ENCODE measurements at places on chromosomes 2 and 18.

DNA sequence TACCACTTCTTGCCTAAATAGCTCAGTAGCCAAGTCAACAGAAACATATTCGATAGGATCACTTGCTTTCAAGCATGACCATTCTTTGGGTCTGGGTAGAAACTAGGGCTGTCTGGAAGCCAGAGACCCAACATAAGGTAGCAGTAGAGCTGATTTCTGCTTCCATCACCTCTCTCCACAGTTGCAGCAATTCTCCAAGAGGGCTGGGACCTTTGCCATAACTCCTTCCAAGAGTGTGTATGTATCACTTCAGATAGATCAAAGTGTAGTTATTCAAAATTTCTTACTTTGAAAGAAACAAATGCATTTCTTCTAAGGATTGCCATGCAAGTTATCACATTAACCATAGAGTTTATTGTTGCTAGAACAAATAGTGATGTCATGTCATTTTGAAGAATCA is 172.0 kb upstream of the GALNT5 start:
- DNase-seq = no peak

DNA sequence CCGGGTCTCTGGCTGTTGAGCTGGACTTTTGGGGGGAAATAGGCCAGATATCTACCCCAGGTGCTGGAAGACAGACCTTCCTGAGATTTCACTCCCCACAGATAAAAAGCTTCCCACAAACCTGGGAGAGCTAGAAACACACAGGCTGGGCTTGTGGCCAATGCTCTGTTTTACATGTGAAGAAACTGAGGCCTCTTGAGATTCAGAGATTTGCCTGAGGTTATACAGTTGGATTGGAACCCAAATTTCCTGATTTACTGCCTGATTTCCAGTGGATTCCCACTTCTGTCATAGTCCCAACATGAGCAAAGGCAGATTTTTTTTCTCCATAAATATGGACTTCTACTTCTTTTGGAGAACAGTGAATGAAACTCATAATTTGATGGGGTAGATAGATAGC is 360.2 kb downstream of the SETBP1 start:
- no peak for DNase-seq

DNA sequence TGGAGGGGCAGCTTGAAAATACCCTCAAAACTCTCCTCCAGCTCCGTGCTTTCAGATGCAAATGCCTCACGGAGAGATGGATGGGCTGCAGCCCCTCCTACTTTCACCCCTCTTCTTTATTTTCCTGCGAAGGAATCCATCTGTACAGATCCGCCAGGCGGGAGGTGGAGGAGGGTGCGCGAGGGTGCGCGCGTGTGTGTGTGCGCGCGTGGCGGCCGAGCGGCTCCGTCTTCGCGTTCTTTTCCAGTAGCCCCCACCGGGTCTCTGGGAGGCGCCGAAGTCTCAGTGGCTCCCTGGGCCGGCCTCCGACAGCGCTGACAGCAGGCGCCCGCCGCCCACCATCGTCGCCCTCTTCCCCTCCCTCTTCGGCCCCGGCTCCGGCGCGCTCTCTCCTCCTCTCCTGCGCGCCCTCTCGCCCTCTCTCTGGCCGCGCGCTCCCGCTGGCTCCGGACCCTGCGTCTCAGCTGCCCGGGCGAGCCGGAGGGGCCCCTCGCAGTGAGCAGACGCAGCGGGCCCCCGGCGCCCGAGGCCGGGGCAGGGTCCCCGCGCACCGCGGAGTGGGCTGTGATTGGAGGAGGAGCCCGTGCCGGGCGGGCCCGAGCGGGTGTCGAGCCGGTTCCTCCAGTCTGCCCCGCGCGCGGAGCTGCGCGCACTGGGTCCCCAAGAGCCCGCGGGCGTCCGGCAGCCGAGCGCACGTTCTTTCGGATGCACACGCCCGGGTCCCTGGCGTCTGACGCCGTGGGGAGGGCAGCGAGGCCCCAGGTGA is at the start of gene CDH7:
TSS of gene CDH7 (plus strand) at position 624 of the 766 bp plus-strand sequence. CDS start 11,831 bp downstream, outside the sequence.
- peak; percentile 7 for DNase-seq

GRCh38 chr2:219434718-219435525 is at the start of gene SPEG:
Gene SPEG, plus strand, starts transcription at chr2:219434843. Its CDS starts 135 bp downstream, at chr2:219434978.
- peak; percentile 57 for DNase-seq

DNA sequence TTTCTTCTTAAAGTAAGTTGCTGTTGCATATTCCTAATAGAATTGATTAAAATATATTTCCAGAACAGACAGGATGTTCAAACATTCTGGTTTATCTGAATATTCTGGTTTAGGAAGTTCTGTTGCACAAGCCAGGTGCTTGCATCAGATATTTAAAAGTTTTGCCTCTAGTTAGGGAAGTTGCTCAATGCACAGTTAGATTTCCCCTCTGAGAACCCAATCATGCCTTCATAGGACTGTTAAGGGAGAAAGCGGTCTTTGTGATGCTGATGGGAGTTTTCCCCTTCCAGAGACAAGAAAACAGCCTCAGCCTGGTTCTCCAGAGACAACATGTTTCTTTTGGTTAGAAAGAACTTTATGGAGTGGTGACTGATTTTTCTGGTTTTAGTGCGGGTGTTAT is 65.6 kb upstream of the REV1 start:
- DNase-seq = no peak

- no peak for DNase-seq
Observed at GRCh38 chr2:88837511-88838160, 146.2 kb downstream of the RPIA start.

GRCh38 chr2:240564561-240565332 is 3.5 kb upstream of the RNPEPL1 start:
- DNase-seq = no peak

DNA sequence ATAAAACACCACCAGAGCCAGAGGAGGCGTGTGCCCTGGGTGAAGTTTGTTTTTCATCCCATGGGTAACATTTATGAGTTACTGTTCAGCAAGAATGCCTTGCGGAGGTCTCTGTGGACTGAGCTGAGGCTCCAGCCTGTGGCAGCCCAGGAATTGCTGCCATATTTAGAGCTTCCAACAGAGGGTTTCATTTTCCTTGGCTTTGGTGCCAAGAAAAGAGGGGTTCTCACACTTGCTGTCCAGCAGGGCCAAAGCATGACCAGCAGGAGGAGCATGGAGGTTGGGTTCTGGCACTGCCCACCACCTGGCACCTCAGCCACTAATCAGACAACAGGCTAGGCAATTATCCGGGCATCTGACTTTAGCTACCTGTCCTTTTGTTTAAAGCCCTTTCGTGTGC is 36.7 kb downstream of the EPAS1 start:
- DNase-seq = no peak

- DNase-seq = no peak
Observed at GRCh38 chr2:16014041-16014787, 73.9 kb downstream of the MYCN start.

DNA sequence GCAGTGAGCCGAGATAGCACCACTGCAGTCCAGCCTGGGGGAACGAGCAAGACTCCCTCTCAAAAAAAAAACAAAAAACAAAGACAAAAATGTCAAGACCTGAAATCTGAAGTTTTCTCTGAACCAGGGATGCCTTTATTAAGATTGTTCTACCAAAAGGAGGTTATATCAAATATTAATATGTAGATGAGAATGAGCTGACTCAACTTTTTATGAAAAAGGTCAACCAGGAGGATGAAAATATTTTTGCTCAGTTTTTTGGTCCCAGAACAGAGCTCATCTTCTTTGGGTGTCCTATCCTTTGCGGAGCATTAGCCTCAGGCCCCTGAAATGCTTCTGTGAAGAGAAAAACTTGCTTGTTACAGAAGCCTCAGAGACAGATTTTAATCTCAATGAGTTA is 44.0 kb downstream of the NEMP2 start:
- DNase-seq = no peak

GRCh38 chr2:172836347-172836821 is 100.7 kb downstream of the RAPGEF4 start:
- DNase-seq = peak; percentile 60

GRCh38 chr2:65096948-65097347 is 33.0 kb downstream of the RAB1A start:
- DNase-seq = no peak

- no peak for DNase-seq
Observed at GRCh38 chr2:109029490-109030201, 40.6 kb upstream of the EDAR start.

GRCh38 chr2:67466734-67467133 is 69.6 kb downstream of the ETAA1 start:
- DNase-seq = no peak

GRCh38 chr18:210075-210474 is 51.7 kb downstream of the USP14 start:
- no peak for DNase-seq

DNA sequence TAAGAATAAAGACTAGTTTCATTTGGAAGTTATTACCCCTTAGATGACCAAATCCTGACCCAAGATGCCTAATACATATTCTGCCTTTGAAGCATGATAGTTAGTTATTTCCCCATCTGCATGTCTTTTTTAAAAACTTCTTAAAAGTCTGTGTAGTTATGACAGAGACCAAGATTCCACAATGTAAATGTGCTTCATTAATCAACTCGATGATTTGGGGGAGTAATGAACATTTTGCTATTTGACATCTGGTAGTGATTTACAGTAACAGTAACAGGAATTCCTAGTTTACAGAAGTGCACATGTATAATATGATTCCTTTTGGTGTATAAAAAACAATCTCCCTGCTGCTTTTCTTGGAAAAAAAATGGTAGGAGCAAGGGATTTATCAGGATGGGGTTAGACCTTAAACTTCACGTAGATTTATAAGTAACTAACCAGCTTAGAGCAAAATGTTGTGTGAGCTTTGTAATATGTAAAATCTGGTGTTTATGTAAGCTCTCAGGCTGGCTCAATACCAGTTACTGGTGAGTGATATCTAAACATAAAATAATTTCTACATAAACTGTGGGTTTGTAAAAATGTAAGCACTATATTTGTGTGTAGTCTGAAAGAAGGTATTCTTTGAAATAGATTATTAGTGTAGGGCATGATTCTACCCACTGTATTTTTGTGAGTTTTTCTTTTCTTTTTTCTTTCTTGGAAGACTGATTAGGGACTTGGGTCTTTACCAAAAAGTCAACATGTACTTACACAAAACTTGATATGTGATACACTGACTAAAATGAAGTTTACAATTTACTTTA is 641.6 kb downstream of the EPHA4 start:
- no peak for DNase-seq

DNA sequence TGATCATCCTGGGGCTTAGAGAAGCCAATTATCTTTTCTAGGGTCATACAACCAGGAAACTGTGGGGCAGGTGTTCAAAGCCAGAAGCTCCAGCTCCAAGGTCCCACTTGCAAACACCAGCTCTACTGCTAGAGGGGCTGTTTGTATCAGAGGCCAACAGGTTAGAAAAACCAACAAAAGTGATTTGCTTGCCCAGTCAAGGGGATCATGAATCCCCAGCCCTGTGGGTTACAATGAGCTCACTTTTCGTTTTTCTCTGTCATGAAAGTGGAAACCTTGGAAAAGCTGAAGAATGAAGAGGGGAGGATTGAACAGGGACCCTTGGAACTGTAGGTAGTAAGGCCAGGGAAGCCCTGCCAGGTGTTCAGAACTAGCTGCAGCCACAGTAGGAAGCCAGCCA is 119.2 kb downstream of the SPP2 start:
- DNase-seq = no peak

DNA sequence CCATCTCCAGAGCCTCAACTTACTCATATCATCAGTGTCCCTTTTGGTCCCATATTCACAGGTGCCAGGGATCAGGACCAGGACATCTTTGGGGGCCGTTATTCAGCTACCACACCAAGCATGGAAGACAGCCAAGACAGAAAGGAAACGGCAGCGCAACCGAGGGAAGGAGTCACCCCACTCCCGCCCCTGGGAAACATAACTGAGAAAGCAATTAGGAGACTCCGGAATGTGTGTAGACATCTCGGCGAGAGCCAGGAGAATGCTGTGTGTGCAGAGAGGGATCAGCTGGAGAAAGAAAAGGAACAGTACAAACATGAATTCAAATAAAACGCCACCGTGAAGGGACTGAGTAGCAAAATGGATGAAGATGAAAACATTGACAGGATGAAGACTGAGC is 13.4 kb upstream of the BOK start:
- peak; percentile 80 for DNase-seq

DNA sequence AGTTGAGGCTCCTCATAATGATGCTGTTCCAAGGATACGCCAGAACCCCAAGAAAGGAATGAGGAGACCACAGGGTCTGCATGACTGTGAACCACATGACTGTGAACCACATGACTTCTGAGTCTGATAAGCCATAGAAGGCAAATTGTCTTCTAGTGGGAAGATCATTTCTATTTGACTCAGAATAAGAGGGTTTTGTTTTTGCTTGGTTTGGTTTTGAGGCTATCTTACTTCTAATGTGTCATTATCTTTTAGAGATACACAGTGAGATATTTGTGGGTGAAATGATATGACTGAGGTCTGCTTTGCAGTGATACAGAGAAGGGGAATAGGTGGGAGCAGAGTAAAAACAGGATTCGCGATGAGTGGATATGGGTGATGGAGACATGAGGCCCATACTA is 28.9 kb upstream of the BCL2L11 start:
- DNase-seq = no peak

GRCh38 chr2:103132536-103133217 is 370.8 kb downstream of the TMEM182 start:
- no peak for DNase-seq

DNA sequence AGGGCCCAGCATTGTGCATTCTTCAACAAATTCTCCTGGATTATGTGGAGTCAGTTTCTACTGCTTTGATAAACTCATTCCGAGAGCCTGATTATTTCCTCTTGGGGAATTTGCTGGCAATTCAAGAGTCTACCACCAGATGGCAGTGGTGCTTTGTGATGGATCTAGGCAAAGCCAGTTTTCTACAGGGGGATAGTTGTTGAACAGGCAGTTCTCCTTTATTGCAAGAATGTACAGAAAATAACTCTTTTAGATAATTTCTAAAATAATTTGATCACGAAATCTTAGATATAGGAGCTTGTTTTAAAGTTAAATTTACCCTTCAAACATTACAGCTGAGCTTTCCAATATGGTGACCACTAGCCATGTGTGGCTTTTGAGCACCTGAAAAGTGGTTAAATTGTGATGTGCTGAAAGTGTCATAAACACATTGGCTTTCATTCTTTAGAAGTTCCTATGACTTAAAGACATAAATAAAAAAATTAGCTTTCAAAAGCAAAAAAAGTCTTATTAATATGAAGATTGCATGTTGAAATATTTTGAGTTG is 66.7 kb upstream of the HAAO start:
- DNase-seq = peak; percentile 70

DNA sequence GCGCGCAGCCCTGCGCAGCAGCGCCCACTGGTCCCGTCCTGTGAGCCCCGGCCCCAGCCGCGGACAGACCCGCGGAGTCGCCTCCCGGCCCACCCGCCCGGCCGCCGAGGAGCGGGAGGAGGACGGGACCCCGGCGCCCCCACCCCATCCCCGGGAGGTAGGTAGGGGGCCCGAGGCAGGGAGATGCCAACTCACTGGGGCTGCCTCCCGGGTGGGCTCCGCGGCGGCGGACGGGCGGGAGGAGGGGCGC is 160 bp downstream of the SPTBN1 start:
- DNase-seq = no peak

Data from AG20443 (cell line).